ENCODE measurements at places on chromosomes 3 and 15. TPM values are rescaled to one million over a fixed set of nuclear protein-coding genes. Genes with fewer than 3 reads are reported as not detected.

DNA sequence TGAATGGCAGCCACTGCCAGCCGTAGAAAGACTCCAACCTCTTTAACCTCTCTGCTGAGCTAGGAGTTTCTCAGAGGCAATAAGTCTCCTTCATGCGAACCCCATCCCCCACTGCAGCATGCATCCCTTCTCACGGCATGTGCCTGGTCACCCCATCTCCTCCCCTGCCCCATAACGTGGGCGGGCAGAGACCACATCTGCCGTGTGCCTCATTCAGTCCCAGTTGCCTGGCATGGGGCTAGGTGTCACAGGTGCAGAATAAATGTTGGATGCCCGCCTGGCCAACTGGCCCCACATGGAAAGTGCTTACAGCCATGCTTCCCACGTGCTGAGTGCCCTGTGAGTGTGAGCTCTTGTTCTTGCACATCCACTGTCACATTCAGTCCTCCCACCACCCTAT lies 43.5 kb upstream of the NTRK3 start:
- no peak for DNase-seq

GRCh38 chr3:142595951-142596725 lies at the start of gene PLS1:
Gene PLS1 (plus strand): TSS chr3:142596393. CDS start chr3:142664238, 67,845 bp downstream.
- peak; percentile 31 for DNase-seq

DNA sequence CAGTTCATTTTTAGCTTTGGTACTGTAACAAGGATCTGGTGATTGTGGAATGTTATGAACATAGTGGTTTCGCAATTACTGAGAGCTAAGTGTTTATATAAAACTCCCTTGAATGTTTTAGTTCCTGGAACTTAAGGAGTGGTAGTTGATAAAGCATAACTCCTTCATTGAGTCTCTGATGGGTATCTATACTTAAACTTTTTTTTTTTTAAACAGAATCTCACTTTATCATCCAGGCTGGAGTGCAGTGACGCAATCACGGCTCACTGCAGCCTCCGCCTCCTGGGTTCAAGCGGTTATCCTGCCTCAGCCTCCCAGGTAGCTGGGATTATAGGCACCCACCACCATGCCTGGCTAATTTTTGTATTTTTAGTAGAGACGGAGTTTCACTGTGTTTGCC lies 11.3 kb downstream of the PRKCI start:
- no peak for DNase-seq

GRCh38 chr3:172201870-172202236 lies 162.5 kb downstream of the FNDC3B start:
- no peak for DNase-seq

DNA sequence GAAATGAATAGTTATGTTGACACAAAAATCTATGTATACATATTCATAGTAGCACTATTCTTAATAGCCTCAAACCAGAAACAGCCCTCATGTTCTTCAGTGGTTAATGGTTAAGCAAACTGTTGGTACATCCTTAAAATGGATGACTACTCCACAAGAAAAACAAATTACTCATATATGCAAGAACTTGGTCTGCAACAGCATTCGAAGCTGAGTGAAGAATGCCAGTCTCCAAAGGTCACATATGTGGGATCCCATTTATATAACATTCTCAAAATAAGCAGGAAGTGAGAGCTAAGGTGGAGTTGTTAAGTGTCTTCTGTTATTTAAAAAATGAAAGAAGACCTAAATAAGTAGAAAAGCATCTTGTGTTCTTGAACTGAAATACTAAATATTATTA lies 365.7 kb downstream of the GABRG3 start:
- DNase-seq: no peak

DNA sequence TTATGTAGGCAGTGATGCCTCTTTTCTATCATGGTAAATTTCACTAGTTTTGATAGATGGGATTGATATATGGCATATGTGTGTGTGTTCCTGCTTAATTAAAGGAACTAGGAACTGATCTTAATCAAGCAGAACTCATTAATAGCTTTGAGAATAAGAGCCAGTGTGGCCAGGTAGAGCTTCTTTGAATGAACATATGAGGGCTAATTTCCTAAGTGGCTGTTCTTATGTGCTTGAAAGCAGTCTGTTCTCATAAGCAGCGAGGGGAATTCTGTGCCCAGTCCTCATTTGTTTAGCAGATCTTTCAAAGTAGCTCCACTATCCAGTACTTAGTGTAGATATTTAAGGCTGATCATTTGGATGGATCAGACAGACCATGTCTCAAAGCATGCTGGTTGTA lies 164.2 kb downstream of the GABRG3 start:
- no peak for DNase-seq

DNA sequence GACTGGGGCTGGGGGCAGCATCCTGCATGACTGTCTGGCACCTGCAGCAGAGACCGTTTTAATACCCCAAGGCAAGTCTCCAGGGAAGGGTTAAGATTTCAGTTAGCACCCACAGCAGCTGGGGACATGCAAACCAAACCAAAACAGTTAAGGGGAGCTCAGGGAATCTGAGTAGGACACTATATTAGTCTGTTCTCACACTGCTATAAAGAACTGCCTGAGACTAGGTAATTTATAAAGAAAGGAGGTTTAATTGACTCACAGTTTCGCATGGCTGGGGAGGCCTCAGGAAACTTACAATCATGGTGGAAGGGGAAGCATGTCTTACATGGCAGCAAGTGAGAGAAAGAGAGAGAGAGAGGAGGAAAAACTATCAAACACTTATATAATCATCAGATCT lies 25.3 kb downstream of the GALNT15 start:
- no peak for DNase-seq

DNA sequence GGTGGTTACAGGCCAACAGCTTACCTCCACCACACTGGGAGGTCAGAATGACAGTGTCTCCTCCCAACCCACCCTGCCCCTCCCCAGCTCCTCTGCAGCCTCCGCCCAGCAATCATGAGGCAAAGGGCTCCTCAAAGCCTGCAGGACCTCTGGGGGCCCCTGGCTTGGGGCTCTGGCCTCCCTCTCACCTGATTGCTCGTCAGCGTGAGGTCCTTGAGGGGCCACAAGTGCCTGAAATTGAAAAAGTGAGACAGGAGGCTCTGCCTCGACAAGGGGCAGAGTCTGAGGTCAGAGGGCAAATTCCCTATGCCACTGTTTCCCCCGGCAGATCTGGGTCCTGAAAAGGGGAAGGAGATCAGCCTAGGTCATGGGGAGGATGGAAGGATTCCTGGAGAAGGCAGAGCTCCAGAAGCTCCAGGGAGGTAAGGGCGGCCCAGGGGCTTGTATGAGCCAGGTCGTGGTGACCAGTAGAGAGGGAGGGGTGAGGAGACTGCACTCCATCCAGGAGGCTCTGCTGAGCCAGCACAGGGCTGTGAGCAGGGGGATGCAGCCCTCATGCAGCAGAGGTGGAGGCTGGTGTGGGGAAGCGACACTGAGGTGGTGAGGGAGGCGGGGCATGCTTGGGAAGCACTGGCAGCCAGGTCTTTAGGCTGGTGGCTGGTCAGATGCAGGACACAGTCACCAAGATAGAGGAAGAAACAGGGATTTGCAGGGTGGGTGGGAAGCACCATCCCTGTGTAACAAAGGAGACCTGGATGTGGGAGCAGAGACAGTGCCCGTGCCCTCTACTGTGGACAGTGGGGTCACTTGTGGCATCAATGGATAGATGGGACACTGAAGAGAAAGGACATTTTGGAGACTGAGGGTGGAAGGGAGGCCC lies 20.1 kb downstream of the ALS2CL start:
- DNase-seq: peak; percentile 1

- DNase-seq: no peak
Measured at GRCh38 chr3:152574461-152575079, 260.4 kb upstream of the P2RY1 start.

- DNase-seq: no peak
Measured at GRCh38 chr3:8869613-8870012, 93.7 kb downstream of the RAD18 start.

DNA sequence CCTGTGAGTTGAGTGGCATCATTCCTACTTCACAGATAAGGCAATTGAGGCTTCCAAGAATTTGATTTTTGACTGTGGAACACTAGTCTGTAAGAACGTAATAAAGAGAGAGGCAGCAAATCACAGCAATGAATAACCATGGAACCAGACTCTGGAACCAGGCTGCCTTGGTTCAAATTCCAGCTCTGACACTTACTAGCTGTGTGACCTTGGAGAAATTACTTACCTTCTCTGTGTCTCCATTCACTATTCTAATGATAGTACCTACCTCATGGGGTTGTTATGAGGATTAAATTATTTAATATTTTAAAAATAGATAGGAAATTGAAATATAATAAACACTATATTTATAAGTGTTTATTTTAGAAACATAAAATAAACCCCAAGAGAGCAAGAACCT lies 12.6 kb upstream of the IGDCC3 start:
- DNase-seq: no peak

DNA sequence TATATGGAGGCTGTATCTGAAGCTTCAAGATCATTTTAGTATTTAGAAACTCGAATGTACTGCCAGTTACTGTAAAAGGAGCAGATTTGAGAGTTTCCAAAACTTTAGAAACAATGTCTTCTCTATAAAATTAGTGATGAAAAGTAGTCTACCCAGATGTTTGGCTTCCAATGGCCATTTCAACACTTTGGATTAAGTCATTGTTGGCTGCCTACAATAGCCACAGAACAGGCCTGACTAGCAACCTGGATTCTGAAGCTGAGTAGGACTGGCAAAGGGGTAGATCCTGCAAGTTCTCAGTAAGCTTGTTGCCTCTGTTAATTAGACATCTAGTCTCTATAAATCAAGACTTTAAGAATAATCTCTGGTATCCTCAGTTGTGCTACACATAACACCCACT lies 239.0 kb upstream of the KCNMB2 start:
- no peak for DNase-seq

GRCh38 chr3:62688050-62688449 lies 187.2 kb downstream of the CADPS start:
- no peak for DNase-seq

DNA sequence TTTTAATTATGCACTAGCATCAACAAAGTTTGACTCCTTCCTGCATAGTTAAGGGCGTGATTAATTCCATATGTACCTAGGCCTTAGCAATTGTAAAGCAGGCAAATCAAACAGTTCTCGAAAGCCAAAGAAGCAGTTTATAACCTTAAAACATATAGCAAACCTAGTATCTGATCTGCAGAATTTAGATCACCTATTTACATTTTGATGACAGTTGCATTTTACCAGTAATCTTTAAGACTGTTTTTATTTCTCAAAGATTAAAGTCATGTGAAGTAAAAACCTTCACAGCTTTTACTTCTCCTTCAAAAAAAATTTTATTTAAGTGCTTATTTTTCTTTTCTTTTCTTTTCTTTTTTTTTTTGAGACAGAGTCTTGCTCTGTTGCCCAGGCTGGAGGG lies 20.9 kb upstream of the UBP1 start:
- no peak for DNase-seq

- no peak for DNase-seq
Measured at GRCh38 chr3:37183375-37183831, 9.0 kb upstream of the LRRFIP2 start.

- DNase-seq: peak; percentile 60
Measured at GRCh38 chr3:69791106-69791505, 51.8 kb downstream of the MITF start.

DNA sequence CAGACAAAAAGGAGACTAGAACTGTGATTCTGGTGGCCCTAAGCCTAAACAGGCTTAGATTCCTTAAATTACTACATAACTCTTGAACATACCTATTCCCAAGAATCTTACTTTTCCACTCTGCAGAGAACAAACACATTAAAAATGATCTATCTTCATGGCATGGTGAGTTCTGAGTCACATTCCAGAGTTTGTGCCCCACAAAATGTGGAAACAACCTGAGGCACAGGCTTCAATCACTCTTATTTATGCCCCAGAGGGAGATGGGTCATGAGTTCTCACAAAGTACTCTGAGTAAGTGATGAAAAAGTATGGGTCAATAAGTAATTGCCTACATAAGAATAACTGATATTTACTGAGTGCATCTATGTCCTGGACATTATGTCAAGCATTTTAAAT lies 137.5 kb upstream of the SLC2A2 start:
- no peak for DNase-seq

- peak; percentile 50 for DNase-seq
Measured at GRCh38 chr3:48503401-48504050, 448 bp downstream of the SHISA5 start.

- no peak for DNase-seq
Measured at GRCh38 chr3:142664311-142664710, 59.5 kb upstream of the TRPC1 start.

GRCh38 chr3:56975567-56975966 lies 84.9 kb upstream of the SPATA12 start:
- DNase-seq: no peak

The NAA80 gene
- 6.3 TPM for total RNA-seq

The KLHL6 gene
- 4.0 TPM for total RNA-seq

The WDR93 gene
- total RNA-seq: not detected

The TRIM71 gene
- total RNA-seq: 0.36 TPM

The MBD4 gene
- total RNA-seq: 26.3 TPM

The ANKUB1 gene
- not detected for total RNA-seq

The CHL1 gene
- 47.6 TPM for total RNA-seq

The KLHL25 gene
- total RNA-seq: 25.8 TPM

The TEX55 gene
- total RNA-seq: not detected
